ENCODE measurements at places on chromosomes 3 and 15. TPM values are rescaled to one million over a fixed set of nuclear protein-coding genes. Genes with fewer than 3 reads are reported as not detected.

Gene SNX33
- 15.2 TPM for total RNA-seq

Gene SCAMP5
- total RNA-seq = 0.96 TPM

Gene NLGN1
- total RNA-seq = not detected

Gene TRPM1
- not detected for total RNA-seq

Gene VPS33B
- total RNA-seq = 12.6 TPM

Gene SERPINI2
- not detected for total RNA-seq

Gene GP5
- 0.15 TPM for total RNA-seq

DNA sequence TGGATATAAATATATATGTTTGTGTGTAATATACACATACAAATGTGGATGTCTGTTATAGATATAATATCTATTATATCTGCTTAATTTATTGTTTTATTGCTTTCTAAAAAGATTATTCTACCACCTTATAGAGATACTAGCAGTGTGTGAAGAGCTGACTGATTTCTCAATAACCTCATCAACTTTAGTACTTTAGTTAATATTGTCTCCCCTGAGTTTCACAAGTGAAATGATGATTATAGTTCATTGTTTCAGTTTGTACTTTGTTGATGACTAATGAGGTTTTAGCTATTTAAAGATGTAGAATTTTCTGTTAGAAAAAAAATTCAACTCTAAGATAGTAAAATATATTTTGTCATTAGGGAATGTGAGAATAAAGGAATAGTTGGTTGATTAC is 11.4 kb downstream of the RSRC1 start:
- DNase-seq = no peak
- H3K4me3 ChIP-seq = no peak overlapping the region

GRCh38 chr15:35958975-35959374 is 413.0 kb upstream of the DPH6 start:
- no peaks in the 10 kb centered on the region for H3K36me3 ChIP-seq
- DNase-seq = no peak
- H3K27ac ChIP-seq = no peak overlapping the region
- no peaks in the 10 kb centered on the region for H3K4me1 ChIP-seq

DNA sequence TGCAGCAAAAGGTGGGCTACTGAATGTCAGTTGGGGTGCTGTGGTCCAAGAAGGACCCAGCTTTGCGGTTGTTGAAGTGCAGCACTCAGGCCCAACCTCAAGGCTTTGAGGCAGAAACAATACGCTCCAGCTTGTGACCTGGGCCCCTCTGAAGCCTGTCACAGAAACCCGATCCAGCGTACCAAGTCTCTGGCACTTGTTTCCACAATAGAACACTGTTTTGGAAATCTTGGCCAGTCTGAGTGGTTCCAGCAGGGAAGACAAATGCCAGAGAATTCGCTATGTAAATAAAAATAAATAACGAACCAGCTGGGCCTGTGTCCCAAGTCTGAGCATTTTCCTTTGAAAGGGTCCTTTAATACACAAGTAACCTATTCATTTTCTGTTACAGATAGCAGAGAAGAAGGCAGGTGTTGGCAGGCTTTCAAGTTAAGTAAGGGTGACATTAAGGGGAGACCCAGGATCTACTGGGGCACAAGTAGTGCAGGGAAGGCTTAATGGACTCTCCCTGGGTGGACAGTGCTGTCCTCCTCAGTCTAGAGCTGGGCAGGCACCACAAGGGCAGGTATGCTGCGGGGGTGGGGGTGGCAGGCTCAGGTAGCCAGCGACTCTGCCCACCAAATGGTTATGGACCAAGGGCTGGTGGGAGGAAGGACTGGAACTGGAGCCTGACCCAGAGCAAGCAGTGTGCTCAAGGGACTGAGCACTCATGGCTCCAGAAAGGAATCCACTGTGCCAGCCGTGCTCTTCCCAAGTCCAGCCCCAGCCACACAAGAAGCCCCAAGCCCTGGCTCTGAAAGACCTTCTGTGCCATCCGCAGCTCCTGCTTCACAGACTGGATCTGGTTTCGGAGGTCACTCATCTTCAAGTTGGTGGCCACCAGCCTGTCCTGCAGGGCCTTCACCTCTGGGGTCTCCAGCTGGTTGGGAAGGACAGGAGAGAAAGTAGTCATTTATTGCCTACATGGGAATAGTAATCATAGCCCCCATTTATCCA is 26.3 kb downstream of the CCDC13 start:
- H3K4me3 ChIP-seq = no peak overlapping the region
- H3K4me1 ChIP-seq = peaks cover 8% of the 10 kb centered on the region
- H3K27me3 ChIP-seq = no peaks in the 10 kb centered on the region
- H3K27ac ChIP-seq = peak overlapping the region; percentile 51

GRCh38 chr3:161139686-161140085 is 34.5 kb upstream of the B3GALNT1 start:
- no peak overlapping the region for H3K27ac ChIP-seq
- H3K4me1 ChIP-seq = no peaks in the 10 kb centered on the region
- DNase-seq = no peak
- H3K36me3 ChIP-seq = no peaks in the 10 kb centered on the region

DNA sequence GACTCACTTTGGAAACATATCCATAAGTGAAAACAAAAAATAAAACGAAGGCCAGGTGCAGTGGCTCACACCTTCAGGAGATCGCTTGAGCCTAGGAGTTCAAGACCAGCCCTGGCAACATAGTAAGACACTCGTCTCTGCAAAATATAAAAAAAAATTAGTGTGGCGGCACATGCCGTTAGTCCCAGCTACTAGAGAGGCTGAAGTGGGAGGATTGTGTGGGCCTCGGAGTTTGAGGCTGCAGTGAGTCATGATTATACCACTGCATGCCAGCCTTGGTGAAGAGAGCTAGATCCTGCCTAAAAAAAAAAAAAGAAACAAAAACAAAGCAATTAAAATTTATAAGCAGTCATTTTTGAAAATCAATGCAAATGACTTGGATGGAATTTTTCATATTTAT is 54.7 kb upstream of the NANOGP8 start:
- H3K4me3 ChIP-seq = no peak overlapping the region
- no peaks in the 10 kb centered on the region for H3K27me3 ChIP-seq
- DNase-seq = peak; percentile 11
- H3K27ac ChIP-seq = no peak overlapping the region

GRCh38 chr15:48031466-48031865 is 89.3 kb upstream of the SLC24A5 start:
- no peaks in the 10 kb centered on the region for H3K36me3 ChIP-seq
- DNase-seq = no peak
- no peaks in the 10 kb centered on the region for H3K27me3 ChIP-seq
- no peak overlapping the region for H3K4me3 ChIP-seq
- peaks cover 5% of the 10 kb centered on the region for H3K4me1 ChIP-seq
- no peak overlapping the region for H3K27ac ChIP-seq

GRCh38 chr3:169865176-169865767 is 4.5 kb downstream of the LRRC31 start:
- H3K27me3 ChIP-seq = no peaks in the 10 kb centered on the region
- no peaks in the 10 kb centered on the region for H3K4me1 ChIP-seq
- H3K27ac ChIP-seq = no peak overlapping the region
- DNase-seq = no peak
- no peak overlapping the region for H3K4me3 ChIP-seq

DNA sequence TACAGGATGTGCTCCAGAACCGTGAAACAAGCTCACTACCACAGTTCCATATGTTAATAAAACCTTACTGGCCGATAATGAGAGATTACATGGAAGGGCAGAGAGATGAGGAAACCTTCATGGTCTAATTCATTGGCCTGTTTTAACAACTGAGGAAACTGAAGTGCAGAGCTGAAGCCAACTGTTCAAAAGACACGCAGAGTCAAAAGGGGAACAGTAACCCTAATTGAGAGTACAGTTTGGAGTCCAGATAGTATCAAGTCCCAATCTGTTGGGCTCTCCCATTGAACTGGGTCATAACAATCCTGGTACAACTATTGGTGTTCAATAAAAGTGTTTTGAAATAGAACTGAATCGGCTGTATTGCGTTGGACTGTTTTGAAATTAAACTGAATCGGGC is 69.6 kb downstream of the SLC12A8 start:
- H3K4me1 ChIP-seq = peaks cover 8% of the 10 kb centered on the region
- DNase-seq = no peak

- H3K27me3 ChIP-seq = peaks cover 14% of the 10 kb centered on the region
- H3K4me3 ChIP-seq = no peak overlapping the region
- no peak for DNase-seq
- peaks cover 3% of the 10 kb centered on the region for H3K4me1 ChIP-seq
Observed at GRCh38 chr15:68572921-68573320, 5.9 kb upstream of the CORO2B start.

DNA sequence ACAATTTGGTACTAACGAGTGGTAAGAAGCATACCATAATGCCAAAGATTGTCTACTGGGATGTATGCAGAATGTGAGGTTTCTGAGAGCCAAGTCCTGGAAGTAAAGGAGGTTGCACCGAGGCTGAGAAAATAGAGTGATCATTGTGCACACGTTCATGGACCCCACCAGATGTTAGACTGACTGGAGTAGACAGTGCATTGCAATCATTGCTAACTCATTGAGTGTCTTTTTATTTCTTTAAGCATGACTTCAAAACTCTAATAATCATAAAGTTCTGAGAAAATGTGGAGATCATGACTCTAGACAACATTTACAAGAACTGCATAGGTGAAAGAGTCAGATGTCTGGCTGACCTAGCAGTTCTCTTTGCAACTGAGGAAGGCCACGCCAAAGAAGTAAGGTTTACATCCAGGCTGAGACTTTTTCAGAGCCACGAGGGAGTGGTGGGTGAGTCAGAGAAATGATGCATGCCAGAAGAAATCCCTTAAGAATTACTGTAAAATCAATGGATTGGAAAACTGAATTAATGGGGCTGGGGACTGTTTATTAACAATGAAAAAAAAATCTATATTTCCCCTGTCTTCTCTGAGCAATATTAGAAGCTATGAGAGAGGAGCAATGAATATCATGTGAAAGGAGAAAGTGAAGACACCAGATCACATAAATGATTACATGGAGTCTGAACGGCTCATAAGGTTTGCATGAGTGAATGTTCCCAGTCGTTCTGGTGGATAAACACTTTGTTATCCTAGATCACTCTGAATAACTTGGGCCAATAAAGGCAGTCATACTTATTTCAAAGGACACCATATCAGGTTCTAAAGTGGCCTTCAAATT is 76.0 kb upstream of the SLC25A26 start:
- H3K27ac ChIP-seq = no peak overlapping the region
- H3K4me1 ChIP-seq = peaks cover 7% of the 10 kb centered on the region
- H3K27me3 ChIP-seq = peaks cover 8% of the 10 kb centered on the region
- DNase-seq = peak; percentile 16
- H3K4me3 ChIP-seq = no peak overlapping the region
- peaks cover 6% of the 10 kb centered on the region for H3K36me3 ChIP-seq

DNA sequence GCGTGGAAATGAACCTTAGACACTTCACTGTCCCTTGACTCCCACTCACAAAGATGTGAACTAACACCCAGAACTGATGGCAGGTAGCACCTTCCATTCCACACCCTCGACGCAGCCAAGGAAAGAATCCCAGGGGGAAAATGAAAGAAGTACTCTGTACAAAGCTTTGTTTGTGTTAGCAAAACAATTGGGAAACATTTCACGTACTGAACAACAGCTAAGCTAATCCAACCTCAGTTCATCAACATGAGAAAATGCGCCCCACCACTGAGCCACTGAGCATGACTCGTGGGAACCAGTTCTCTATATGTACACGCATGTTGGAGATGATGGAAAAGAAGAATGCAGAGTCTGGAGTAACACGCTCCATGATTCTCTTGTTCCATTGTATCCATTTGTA is 32.0 kb downstream of the CORO2B start:
- H3K36me3 ChIP-seq = no peaks in the 10 kb centered on the region
- no peak overlapping the region for H3K27ac ChIP-seq
- no peaks in the 10 kb centered on the region for H3K4me1 ChIP-seq
- H3K4me3 ChIP-seq = no peak overlapping the region
- no peak for DNase-seq

DNA sequence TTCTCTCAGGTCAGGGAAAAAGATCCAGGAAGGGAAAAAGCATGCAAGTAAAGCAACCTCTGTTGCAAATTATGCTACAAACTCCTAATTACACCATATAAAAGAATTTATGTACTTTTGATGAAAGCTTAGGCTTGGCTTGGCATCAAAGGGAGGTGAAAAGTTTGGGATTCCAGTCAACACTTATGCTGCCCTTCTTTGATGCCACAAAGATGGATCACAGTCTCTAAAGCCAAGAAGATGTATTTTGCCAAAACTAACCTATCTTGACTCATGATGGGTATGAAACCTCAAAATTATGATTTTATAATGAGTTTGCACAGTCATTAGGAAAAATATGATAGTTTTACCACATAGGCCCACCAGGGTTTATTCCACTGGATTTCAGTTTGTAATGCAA is 101.0 kb upstream of the CCDC80 start:
- no peak overlapping the region for H3K27ac ChIP-seq
- peaks cover 6% of the 10 kb centered on the region for H3K4me1 ChIP-seq
- H3K36me3 ChIP-seq = no peaks in the 10 kb centered on the region
- H3K4me3 ChIP-seq = no peak overlapping the region
- DNase-seq = no peak

DNA sequence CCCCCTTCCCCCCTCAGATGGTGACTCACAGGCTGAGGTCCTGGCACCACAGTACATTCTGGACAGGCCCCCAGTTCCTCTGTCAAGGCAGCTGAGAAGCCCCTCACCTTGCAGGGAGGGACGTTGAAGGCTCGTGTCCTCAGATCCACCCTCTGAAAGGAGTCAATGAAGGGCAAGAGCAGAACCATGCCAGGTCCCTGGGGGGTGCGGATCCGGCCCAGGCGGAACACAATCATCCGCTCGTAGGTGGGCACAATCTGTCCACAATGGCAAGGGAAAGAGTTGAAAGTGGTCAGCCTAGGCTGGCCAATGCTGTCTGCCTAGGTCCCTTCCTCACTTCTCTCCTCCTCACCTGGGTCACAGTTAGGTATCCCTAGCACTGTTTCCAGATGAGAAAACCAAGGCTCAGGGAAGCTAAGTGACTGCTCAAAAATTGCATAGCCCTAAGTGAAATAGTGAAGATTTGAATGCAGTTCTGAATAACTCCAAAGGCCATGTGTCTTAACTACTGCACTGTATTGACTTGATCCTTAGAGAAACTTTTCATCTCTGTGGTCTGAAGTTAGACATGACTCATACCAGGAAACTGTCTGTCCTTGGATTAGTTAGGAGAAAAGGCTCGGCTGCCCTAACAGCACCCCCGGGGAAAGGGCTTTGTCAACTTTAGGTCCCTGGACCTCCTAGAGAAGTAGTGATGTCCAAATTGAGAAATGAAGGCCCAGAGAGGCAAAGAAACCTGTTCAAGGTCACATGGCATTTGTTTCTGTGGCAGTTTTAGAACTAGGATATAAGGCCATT is 2.9 kb downstream of the STOML1 start:
- H3K4me1 ChIP-seq = peaks cover 66% of the 10 kb centered on the region
- H3K27me3 ChIP-seq = no peaks in the 10 kb centered on the region
- H3K27ac ChIP-seq = peak overlapping the region; percentile 80
- DNase-seq = peak; percentile 71

GRCh38 chr3:58005669-58006068 is 2.6 kb upstream of the FLNB start:
- no peaks in the 10 kb centered on the region for H3K27me3 ChIP-seq
- H3K4me1 ChIP-seq = peaks cover 29% of the 10 kb centered on the region
- H3K27ac ChIP-seq = peak overlapping the region; percentile 91
- H3K36me3 ChIP-seq = peaks cover 12% of the 10 kb centered on the region
- peak; percentile 94 for DNase-seq
- no peak overlapping the region for H3K4me3 ChIP-seq

All from MCF 10A (cell line).